ENCODE measurements at places on chromosomes 3 and 15.

- no peak for DNase-seq
Measured at GRCh38 chr3:161149529-161149928, 44.4 kb upstream of the B3GALNT1 start.

- DNase-seq, result no peak
Measured at GRCh38 chr3:63972196-63972595, 51.1 kb downstream of the PSMD6 start.

DNA sequence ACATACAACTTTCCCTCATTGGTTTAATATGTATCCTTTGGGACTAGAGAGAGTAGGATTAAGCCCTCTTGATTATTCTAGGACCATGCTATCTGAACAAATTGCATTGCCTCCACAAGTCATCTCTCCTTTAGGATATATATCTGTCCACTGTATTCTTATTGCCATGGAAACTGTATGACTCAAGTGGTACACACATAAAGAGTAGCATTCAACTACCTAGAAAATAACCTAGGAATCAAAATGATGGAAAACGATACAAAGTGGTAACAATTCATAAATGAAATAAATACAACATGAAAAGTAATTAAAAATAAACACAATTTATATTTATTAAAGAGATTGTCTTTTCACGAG is 212.1 kb upstream of the P2RY1 start:
- DNase-seq, result no peak

DNA sequence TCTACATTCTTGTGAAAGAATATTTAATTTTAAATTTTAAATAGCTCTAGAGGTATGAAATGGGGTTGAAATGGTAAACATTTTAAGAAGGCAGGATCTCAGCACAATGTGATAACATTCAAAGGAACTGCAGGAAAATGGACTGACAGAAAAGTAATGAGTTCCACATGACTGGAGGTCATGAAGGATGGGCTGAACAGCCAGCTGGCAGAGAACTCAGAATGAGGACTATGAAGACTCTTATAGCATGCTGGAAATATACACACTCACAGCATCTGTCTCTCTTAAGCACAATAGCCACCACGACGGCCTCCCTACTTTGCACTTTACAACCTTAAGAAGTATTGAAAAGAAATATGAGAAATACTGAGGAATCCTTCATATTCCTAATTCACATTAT is 94.7 kb downstream of the TNIK start:
- DNase-seq, result no peak

- DNase-seq, result no peak
Measured at GRCh38 chr3:145903472-145904013, 257.4 kb downstream of the PLOD2 start.

DNA sequence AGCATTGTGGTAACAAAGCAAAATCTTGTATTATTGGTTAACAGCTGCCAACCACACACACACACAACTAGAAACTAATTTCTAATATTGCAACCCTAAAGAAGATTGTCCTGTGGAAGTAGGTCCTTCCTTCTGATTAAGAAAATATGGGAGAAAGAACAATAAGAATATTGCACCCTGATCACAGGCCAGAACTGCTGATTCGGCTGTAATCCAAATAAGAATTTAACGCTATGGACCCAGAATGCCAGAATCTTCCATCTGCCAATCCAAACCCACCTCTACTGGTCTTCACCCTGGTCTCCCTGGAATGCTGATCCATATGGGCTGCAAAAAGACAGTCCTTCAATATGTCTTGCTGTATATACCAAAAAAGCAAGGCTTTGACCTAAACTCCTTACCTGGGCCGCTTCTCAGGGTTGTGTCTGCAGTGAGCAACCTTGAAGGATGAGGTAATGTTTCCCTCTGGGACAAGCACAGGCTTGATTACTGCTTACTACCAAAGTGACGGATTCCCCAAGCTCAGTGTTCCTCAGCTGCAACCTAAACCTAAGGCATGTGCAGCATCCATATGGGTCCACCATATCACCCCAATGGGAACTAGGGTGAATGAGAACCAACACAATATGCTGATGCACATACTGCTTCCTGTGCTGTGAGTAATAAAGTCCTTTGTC is 8.0 kb downstream of the CCDC14 start:
- DNase-seq, result no peak

GRCh38 chr3:111210866-111211564 is 139.4 kb downstream of the NECTIN3 start:
- DNase-seq, result no peak

DNA sequence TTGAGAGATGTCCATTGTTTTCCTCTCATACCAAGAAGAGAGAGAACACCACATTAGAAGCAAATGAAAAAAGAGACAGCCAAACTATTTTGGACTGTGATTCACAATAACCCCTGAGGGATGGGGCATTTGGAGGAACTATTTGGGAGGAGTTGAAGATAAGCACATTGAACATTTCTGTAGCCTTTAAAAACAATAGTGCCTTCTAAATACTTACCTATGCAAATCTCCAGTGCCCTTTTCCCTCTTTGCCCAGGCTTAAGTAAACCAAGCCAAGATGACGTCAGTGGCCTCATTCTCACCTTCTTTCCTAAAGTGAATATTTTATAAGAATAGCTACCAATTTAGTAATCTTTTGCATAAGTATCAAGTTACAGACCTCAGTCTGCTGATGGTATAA is 89.7 kb upstream of the COL8A1 start:
- no peak for DNase-seq

- no peak for DNase-seq
Measured at GRCh38 chr15:53059273-53060043, 269.3 kb upstream of the ONECUT1 start.

DNA sequence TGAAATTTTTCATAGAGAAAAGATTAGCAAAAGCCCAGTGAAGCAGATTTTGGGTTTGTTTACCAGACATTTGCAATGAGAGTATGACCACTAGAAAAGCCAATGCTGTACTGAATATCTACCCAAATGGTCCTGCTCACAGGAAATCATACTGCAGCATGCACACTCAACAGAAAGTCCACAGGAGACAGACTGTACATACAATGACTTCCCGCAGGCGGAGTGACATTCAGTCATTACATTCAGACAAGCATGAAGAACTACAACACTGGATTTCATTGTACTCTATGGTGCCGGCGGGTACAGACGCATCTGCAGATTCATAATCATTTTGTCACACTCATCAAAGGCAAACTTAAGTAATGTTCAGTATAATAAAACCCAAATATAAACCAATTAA is 11.8 kb downstream of the LZTFL1 start:
- no peak for DNase-seq

All from T-helper 17 cell (primary cell).